Kidney tubule cell (primary cell): ENCODE measurements at places on chromosomes 13 and 19.

- no peak for DNase-seq
These were observed 104.6 kb upstream of the GJB6 start for GRCh38 chr13:20336761-20337160.

- DNase-seq, result no peak
These were observed 49.3 kb downstream of the NDFIP2 start for GRCh38 chr13:79530270-79530669.

DNA sequence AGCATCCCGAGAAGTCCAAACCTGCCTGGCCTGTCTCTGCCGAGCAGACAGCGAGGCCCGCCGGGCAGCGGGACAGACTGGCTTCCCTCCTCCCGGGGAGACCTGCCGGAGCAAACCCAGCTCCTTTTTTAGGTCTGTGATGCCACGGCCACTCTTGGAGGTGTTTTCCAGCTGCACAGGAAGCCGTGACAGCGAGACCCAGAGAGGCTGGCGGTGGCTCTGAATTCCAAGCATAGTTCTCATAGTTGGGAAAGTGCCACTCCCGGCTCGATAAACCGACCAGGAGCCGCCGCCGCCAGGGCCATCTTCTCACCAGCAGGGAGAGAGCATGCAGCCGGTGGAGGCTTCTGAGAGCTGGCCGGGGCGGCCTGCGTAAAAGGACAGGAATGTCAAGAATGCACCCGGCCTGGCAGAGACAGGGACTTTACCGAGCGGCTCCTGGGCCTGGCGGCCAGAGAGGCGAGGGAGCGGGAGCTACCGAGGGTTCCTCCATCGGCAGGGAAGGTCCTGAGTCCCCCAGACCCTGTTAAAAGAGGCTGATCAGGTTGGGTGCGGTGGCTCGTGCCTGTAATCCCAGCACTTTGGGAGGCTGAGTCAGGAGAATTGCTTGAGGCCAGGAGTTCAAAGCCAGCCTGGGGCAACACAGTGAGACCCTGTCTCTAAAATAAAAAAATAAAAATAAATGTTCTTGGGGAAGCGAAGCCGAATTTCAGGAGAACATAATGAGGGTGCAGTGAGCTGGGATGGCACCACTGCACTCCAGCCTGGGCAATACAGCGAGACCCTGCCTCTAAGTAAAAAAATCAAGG lies 64.9 kb downstream of the GADD45B start:
- DNase-seq, result peak; percentile 99

GRCh38 chr19:35135389-35135909 lies 590 bp upstream of the LGI4 start:
- DNase-seq, result peak; percentile 55

GRCh38 chr19:33681081-33681680 lies 59.4 kb downstream of the CHST8 start:
- DNase-seq, result no peak

DNA sequence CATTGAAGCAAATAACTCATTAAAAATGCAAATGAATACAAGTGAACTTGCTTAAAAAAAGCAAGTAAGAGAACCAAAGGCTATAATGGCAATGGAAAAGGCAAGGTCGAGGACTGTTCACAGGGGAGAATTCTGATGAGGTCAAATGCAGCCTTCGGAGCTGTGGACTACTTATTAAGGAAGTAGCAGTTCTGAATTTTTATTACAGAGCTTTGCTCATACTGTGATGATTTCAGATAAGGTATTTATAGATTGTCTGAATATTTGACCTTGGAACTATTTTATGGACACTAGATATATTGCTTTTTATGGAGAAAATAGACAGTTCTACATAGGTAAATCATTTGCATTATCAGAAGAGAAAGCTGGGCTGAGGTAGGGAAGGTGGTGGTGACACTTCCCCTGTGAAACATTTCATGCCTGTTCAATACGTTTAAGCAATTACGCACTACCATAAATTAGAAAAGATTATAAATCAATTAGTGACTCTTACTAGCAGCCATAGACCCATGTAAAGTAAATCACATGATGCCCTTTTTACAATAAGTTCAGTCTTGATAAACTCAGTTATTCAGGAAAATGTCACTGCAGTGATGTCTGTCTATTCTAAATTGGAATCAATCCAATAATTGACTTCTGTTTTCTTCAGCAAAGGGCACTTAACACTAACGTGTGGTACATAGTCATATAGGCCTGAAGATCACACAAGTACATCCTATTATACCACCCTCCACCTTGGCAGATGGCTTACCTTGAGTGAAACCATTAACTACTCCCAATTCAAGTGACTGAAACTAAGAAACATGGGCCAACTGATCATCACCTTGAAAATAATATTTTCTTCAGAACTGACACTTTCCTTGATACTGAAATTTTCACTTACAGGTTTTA lies 260.0 kb downstream of the KLF12 start:
- DNase-seq, result no peak

DNA sequence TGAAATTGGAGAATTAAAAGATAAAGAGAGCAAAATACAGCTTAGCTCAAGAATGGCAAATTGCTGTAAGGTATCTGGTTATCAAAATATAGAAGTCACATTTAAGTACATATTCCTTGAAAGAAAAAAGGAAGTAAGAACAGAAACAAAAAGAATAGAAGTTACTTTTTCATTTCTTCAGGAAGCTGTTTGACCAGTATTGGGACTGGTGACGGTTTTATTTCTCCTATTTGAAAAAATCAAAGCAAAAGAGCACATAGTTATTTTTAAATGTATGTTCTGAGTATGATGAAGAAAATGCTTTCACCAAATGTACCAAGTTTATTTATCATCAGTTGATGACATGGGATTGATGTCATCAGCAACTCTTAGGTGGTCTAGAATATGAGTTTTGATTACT lies 83.1 kb upstream of the OXGR1 start:
- no peak for DNase-seq

- no peak for DNase-seq
These were observed 36.5 kb downstream of the TDRD3 start for GRCh38 chr13:60433505-60433904.

GRCh38 chr13:27619728-27620376 lies 477 bp downstream of the LNX2 start:
- peak; percentile 53 for DNase-seq

DNA sequence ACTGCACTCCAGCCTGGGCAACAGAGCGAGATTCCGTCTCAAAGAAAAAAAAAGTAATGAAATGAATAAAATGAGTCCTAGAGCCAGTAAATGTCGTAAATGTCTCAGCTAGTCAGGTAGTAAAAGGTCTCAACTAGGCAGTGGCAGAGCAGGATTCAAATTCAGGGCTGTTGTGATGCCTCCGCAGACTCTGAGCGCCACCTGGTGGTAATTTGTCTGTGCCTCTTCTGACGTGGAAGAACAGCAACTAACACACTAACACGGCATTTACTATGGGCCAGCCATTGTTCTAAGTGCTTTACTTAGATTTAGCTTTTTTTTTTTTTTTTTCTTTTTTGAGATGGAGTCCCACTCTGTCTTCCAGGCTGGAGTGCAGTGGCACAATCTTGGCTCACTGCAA lies 30.2 kb downstream of the CYP2F1 start:
- DNase-seq, result peak; percentile 77

GRCh38 chr13:25196971-25197370 lies 24.9 kb upstream of the AMER2 start:
- peak; percentile 46 for DNase-seq

DNA sequence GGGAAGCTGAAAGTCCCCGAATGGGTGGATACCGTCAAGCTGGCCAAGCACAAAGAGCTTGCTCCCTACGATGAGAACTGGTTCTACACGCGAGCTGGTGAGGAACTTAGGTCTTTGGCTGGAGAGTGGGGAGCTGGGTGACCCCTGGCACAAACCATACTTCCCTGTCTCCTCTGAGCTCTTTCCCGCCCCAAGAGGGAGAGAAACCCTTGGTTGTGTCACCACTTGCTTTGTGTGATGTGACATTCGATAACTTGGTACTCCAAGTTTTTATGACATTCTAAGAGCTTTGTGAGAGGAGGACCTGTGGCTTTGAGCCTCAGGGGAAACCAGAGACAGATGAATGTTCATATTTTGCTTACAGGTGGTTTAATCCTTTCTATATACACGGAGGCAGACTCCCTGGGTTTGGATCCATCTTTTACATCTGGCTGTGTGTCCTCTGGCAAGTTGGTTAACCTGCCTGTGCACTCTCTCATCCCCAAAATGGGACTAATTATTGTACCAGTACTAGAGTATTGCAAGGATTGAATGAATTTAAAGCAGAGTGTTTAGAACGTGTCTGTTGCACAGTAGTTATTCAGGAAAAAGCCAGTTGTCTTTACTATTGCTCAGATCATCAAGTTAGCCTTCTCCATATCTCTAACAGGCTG lies 1.2 kb downstream of the RPS19 start:
- DNase-seq, result no peak
